ENCODE measurements at places on chromosomes 12 and 14. TPM values are rescaled to one million over a fixed set of nuclear protein-coding genes. Genes with fewer than 3 reads are reported as not detected.

The INF2 gene
- total RNA-seq, result 59.1 TPM

The SPIC gene
- not detected for total RNA-seq

DNA sequence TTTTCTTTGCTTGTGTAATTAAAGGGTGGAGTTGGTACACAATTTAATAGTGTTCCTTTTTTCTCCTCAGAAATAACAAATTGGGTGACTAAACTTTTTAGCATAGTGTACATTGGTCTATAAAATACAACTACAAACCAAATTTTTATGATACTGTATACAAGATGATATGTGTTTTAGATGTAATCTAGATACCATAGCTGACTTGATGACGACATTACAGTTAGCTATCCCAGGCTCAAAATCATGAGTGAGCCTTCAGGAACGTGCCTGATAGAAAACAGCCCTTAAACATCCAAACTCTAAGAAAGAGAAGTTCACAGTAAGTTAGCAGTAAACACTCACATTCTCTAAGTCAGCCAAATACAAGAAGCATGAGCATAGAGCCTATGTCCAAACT is 99.0 kb upstream of the SSTR1 start:
- no peak overlapping the region for H3K4me3 ChIP-seq
- H3K27ac ChIP-seq, result no peak overlapping the region
- no peaks in the 10 kb centered on the region for H3K27me3 ChIP-seq

DNA sequence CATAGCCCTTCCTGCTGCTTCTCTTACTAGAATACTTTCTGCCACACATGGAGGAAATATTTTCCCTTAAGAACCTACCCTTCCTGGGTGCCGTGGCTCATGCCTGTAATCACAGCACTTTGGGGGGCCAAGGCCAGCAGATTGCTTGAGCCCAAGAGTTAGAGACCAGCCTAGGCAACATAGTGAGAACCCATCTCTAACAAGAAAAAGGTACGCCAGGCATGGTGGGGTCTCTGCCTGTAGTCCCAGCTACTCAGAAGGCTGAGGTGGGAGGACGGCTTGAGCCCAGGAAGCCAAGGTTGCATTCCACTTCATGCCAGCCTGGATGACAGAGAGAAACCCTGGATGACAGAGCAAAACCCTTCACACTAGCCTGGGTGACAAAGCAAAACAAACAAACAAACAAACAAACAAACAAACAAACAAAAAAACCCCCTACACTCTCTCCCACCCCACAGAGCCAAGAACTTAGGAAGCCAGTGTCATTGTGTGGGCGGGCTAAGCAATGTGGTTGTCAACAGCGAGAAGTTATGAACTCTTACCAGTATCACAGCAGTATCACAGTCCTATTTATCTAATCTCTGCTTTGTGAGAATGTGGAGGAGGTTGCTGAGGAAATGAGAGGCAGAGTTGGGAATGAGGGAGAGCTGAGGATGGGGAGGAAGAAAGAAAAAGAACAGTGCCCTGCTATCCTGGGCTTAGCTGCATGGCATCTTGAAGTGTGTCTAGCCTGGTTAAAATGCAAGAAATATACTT is 53.8 kb upstream of the CLEC14A start:
- no peaks in the 10 kb centered on the region for H3K27me3 ChIP-seq
- H3K4me3 ChIP-seq, result no peak overlapping the region
- H3K27ac ChIP-seq, result no peak overlapping the region
- peaks cover 4% of the 10 kb centered on the region for H3K4me1 ChIP-seq

All from H9 (cell line).